ENCODE measurements at places on chromosomes 4 and X. TPM values are rescaled to one million over a fixed set of nuclear protein-coding genes. Genes with fewer than 3 reads are reported as not detected.

The UNC5C gene
- 16.0 TPM for total RNA-seq

GRCh38 chrX:41733939-41734338 is 10.0 kb downstream of the GPR82 start:
- no peak for DNase-seq
- no peaks in the 10 kb centered on the region for H3K4me1 ChIP-seq
- H3K27me3 ChIP-seq = no peaks in the 10 kb centered on the region
- H3K36me3 ChIP-seq = no peaks in the 10 kb centered on the region
- no peak overlapping the region for H3K27ac ChIP-seq

GRCh38 chrX:30851449-30851848 is 37.6 kb downstream of the TAB3 start:
- H3K4me1 ChIP-seq = no peaks in the 10 kb centered on the region
- H3K27me3 ChIP-seq = no peaks in the 10 kb centered on the region
- H3K4me3 ChIP-seq = no peak overlapping the region
- H3K27ac ChIP-seq = no peak overlapping the region
- no peak for DNase-seq
- no peaks in the 10 kb centered on the region for H3K36me3 ChIP-seq

DNA sequence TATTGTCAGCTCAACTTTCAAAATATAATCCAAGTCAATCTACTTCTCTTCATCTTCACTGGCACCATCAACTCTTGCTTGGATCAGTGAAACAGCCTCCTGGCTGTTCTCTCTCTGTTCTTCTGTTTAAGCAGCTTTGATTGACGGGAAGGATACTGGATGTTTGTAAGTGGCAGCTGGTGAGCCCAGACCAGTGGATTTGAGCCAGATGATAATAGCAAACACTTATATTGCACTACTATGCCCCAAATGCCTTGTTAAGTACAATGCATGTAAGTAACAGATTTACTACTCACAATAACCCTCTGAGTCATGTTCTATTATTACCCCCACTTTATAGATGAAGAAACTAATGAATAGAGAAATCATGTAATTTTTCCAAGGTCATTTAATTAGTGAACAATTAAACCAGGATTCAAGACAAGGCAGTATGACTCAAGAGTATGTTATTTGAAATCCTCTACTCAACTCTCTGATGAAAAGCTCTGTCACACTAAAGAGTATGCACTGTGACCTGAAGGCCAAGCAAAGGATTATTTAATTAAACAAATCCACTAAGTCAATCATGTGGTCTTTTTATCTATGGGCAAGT is 44.8 kb downstream of the SPANXN3 start:
- no peaks in the 10 kb centered on the region for H3K36me3 ChIP-seq
- no peak overlapping the region for H3K27ac ChIP-seq
- no peaks in the 10 kb centered on the region for H3K27me3 ChIP-seq

DNA sequence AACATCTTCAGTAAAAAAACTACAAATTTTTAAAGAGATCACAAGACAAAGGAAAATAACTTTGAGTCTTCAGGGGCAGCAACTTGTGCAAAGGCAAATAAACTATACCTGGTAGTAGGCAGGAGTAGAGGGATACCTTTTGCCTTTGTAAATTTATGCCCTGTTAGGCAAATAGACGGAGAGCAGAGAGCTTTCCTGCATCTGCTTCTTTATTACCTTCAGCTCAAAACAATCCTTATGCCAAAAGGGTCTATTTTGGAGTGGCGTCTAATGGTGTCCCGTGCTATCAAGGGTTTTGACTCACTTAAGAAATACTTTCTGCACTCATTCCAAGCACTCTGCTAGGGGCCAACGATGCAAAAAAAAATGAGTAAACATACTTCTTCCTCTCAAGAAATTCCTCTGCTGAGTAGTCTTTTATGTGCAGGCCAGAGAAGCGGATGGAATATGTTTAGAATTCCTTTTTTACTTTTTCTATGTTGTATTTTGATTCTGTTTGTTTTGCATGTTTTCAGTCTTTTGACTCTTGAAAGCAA is 131.9 kb downstream of the ANXA5 start:
- no peak for DNase-seq
- no peaks in the 10 kb centered on the region for H3K4me1 ChIP-seq
- no peaks in the 10 kb centered on the region for H3K36me3 ChIP-seq
- no peak overlapping the region for H3K27ac ChIP-seq

Measured in hepatocyte (in vitro differentiated cells).